ENCODE measurements at places on chromosomes 12 and 14.

GRCh38 chr12:27462151-27462694 lies 15.7 kb downstream of the SMCO2 start:
- DNase-seq, result no peak

DNA sequence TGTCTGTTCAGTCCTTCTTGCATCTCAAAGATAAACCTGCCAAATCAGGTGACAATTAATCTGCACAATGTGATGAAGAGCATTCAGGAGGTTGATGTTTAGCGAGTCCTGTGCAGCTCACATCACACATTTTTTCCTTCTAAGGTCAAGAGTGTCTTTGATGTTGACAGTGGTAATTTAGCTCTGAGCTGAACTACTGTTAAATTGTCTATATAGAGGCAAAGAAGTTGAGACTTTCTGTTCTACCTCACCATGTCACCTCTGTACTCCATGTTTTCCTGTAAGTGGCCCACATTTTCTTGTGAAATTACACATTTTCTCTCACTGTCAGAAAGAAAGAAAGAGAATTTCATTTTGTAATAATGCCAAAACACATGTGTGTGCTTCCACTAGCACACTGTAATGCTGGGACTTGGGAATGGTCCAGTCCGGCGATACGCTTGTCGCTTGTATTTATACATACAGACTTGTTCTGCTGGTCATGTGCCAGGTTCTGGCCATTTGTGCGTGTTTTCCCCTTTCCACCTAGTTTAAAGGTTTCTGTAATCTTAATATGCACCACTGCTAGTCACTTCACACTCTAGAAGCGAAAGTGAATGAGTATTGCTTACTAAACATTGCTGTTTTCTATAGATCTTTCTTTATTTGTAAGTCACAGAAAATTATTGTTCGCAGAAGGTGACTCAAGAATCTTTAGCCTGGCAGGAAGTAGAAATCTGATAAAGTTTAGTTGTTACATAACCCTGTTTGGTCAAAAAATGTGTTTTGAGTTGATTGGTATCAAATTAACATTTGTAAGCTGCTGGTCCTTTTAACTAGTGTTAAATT lies 328.9 kb downstream of the TMTC2 start:
- no peak for DNase-seq

DNA sequence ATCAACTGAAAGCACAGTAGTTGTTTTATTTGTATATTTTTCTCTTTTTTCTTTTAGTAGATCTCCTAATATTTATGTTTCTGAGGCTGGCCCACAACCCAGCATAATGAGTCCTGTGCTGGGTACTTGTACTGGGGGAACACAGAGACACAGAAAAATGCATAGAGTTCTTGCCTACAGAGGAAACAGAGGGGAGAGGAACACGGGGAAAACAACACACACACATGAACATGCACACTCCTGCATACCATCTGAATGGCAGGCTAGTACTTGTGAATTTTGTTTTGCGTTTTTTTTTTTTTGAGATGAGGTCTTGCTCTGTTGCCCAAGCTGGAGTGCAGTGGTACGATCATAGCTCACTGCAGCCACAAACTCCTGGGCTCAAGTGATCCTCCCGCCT lies 21.3 kb downstream of the PITPNM2 start:
- DNase-seq, result no peak

DNA sequence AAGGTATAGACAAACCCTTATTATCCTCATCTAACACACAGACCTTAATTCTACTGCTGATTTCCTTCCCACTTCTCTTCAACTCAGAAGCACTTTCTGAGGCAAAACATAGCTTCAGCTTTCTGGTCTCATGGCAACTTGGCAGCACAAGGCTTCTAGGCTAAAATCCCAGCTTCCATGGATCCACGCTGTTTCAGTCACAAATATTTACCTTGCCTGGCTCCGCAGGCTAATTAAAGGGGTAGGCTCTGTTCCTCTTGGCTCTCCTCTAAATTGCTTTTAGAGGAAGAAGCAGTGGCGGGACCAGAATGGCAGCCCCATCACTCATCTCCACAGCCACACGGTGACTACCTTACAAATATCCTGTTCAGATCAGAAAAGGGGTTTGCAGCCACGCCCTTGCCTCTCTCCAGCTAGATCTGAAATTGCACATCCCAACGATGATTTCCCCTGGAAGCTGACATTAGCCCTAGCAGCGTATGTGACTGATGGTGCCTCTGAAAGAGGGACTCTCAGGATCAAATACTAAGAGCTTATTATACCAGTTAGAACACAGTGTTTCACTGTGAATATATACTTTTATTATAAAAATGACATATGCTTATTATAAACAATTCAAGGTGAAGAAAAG lies 221.5 kb upstream of the NUDT4 start:
- DNase-seq, result no peak

GRCh38 chr12:106941481-106942156 lies 14.1 kb upstream of the TMEM263 start:
- DNase-seq, result no peak

DNA sequence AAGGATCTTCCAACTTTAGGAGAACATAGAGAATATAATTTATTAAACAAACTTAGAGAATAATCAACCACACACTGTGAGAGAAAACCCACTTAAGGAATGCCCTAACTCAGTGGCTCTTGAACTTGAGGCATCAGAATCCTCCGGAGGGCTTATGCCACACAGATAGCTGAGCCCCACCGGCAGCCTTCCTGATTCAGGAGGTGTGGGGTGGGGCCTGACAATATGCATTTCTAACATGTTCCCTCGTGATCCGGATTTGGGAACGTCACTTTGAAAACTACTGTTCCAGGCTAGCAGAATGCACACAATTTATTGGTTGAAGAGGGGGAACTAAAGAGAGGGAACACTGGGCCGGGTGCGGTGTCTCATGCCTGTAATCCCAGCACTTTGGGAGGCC lies 2.0 kb upstream of the SOAT2 start:
- DNase-seq, result no peak

DNA sequence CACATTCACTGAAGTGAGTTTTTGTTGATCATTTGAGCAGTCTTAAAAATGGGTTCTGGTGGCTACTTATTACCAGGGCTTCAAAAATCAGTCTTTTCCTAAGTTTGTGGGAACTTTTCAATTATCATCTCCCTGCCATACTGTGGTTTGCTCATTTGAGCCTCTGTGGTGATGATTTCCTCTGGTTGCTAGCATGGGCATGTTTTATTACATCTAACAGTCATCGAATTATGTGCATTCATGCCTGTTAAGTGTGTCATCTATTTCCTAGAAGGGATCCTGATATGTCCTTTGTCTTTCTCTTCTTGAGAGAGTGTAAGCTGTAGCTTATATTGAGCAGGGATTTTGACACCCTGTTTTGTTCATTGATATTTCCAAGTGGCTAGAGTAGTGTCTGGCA lies 116.8 kb downstream of the WIF1 start:
- DNase-seq, result no peak

DNA sequence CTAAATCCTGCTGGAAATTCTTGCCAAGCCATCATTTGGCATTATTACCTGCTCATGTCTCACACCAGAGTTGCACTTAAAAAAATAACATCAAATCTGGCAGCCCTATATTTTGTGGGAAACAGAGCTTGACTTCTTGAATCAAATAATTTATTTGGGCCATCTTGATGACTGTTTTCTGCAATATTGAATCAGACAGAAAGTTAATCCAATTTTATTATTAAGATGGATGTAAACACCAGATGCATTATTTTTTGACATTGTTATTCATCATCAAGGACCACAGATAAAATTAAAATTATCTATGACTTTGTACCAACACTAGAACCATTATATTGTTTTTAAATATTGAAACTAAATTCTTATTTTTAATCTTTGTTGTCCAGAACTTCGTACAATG lies 132.9 kb downstream of the PTPRR start:
- no peak for DNase-seq

GRCh38 chr12:52032446-52032803 lies 18.8 kb upstream of the NR4A1 start:
- DNase-seq, result no peak

DNA sequence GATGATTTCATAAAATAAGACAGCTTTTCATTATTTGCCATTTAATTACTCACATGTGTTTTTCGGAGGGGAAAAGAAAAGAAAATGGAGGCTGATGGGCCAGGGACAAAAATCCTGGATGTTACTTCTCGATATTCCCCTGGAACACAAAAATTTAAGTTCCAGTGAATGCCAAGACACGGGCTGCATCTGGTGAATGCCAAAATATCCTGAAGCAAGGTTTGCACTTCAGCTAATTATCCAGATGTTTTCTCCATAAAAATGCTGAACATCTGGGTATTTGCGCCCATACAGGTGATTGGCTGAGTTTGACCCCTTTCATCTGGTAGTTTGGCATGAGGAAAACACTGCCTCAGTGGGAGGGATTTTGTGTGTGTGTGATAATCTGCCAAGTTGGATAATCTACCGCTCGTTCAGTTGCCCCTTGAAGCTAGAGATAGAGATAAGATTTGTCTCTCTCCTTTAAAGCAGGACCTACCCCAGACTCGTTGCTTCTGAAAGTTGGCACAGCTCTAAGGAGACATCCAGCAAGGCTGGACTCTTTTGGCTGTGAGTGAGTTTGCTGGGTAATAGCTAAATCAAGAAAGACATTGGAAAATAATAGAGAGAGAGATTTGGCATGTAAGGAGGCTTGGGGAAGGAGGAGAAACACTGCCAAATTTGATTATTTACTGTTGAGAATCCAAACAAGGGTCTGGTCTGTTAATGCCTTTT lies 390.0 kb downstream of the EGLN3 start:
- no peak for DNase-seq
